ENCODE measurements at places on chromosomes 5 and 9. TPM values are rescaled to one million over a fixed set of nuclear protein-coding genes. Genes with fewer than 3 reads are reported as not detected.
A peak's percentile ranks its signal among the peaks of the same experiment; 100 is the strongest.

- ATAC-seq, result peak; percentile 39
These were observed 58.6 kb upstream of the ZBED3 start for GRCh38 chr5:77145666-77146065.

DNA sequence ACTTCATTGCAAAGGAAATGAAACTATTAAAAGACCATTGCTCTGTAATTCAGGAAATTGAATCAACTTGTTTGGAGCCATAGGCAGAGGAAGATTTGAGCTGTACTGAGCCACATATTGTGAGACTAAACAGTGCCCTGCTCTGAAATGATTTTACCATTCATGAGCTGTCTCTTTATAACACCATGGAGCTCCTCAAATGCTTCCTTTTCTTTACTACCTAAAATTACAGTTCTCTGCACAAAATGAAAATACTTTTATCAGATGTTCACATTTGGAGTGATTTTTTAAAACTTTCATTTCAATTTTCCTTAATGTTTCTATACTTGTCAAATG is 97.9 kb downstream of the NLN start:
- no peak for ATAC-seq

GRCh38 chr5:66708368-66708767 is 112.2 kb downstream of the MAST4 start:
- no peak for ATAC-seq

Gene PCAT7
- not detected for total RNA-seq

All from esophagus mucosa (tissue), 1 donor.